Activated CD8-positive, alpha-beta memory T cell treated with anti-CD3 and anti-CD28 coated beads, Interleukin-2, amount 10 ng/mL, durations not matched to agents 7 days and 5 days (primary cell): ENCODE measurements at places on chromosomes 7 and 10.

DNA sequence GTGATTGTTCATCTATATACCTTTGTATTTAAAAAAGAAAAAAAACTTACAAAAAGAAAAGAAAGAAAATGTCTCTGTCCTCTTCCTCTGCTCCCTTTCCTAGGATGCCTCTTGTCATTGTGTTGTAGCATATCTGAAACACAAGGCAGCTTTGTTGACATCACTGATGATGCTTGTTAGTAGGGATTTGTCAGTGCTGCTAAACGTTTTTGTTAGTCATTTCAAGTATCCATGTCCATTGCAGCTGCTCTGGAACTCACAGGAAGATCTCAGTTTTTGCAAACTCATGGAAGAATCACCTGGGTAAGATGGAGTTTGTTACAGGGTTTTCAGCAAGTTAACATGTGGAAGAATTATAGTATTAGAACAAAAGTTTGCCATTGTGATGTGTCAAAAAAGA lies 123.6 kb downstream of the CCSER2 start:
- no peak for DNase-seq

DNA sequence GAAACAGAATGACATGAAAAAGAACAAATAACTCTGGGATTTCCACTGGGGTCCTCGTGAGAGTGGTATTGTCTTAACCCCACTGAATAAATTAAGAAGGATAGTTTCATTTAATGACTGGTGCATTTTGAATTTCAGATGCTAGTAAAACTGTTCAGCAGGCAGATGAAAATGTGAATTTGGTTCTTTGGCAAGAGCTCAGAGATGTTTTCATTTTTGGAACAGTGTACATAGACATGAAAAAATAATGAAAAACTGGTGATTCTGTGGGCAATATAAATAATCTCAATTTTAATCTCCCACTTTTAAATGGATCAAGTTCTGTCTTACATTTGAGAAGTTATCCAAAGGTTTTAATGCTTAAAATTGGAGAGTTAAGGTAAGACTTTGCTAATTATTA lies 84.1 kb downstream of the TRIL start:
- DNase-seq = no peak

DNA sequence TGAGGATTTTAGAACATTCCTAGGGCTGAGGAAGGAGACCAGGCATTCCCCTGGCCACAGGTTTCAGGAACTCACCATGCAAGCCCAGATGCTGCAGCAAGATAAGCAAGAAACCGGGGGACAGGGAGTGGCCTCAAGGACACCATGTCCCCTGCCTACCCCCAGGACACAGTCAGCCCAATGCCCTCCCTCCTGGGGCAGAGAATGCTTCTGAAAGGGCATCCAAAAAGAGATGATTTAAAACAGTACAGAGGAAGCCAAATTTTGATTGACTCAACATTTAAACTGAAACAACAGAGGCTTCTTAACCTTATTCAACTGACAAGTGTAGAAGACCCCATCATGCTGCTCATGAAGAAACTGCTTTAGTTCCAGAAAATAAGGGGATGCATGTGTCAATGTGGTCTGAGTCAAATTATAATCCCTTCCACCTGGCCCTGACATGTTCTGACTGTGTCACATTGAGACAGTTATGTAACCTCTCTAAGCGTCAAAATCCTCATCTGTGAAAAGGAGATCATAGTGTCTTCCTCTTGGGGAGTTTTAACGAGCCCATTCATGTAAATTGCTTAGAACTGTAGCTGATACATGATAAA lies 60.0 kb downstream of the ICA1 start:
- no peak for DNase-seq

GRCh38 chr7:83970081-83970480 lies 224.5 kb downstream of the SEMA3A start:
- DNase-seq = no peak

GRCh38 chr10:97550336-97551149 lies 22.0 kb upstream of the ANKRD2 start:
- DNase-seq = no peak

DNA sequence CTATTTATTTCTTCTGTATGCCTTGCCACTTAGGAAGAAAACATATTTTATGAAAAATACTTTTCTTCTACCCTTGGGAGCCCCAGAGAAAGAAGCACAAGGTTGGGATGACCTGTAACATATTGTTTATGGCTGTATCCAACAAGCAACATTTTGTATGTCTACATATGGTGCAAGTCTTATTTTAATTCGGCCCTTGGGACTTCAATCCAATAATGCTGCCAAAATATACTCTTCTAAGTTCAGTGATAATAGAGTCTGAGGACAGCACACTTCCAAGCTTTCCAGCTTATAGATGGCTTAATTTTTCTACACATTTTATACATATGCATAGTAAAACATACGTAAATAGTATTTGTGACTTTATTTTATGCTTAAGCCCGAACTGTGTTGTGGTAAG lies 318.5 kb upstream of the SEMA3A start:
- DNase-seq = no peak

DNA sequence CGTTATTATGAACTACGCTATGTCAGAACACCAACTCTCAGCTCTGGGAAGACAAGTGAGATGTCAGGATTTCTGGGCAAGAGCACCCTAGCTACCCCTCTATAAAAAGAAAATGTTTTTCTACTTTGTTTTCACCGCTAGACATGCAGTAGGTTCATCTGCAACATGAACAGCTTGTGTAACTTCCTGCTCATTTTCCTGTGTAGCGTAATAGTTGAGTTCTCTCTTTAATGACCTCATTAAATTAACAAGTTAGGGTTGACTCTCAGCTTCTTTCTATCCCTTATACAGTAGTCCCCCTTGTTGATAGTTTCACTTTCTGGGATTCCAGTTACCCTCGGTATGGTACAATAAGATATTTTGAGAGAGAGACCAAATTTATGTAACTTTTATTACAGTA lies 329.4 kb upstream of the ZNF32 start:
- no peak for DNase-seq

GRCh38 chr10:127570036-127570435 lies 20.9 kb downstream of the NPS start:
- no peak for DNase-seq

DNA sequence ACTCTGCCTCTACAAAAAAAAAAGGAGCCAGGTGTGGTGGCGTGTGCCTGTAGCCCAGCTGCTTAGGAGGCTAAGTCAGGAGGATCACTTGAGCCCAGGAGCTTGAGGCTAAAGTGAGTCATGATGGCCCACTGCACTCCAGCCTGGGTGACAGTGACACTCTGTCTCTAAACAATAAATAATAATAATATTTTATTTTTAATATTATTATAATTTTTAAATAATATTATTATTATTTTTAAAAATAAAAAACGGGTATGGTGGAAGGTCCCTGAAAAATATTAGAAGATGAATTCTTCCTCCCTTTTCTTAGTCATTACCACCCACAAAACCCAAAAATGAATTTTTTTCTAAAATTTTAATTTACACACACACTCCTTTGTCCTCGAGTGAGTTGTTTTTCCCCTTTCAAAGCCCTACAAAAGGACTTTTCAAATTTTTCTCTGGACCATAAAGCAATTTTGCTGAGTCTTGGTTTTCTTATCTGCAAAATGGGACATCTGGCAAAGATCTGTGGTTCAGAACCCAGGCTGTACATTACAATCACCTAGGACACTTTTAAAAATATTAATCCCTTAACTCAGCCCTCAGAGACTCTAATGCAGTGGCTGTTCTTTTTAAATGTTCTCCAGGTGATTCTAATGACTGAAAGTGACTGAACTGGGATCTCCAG lies 174.0 kb upstream of the NEBL start:
- no peak for DNase-seq
